ENCODE measurements at places on chromosomes 13 and 19. TPM values are rescaled to one million over a fixed set of nuclear protein-coding genes. Genes with fewer than 3 reads are reported as not detected.

Gene FAM216B
- total RNA-seq: not detected

- no peak overlapping the region for H3K27ac ChIP-seq
- no peak overlapping the region for H3K4me3 ChIP-seq
- H3K36me3 ChIP-seq: no peaks in the 10 kb centered on the region
- H3K27me3 ChIP-seq: no peaks in the 10 kb centered on the region
- DNase-seq: no peak
- H3K4me1 ChIP-seq: no peaks in the 10 kb centered on the region
Observed at GRCh38 chr19:7104747-7105447, 35.4 kb downstream of the ZNF557 start.

- H3K36me3 ChIP-seq: no peaks in the 10 kb centered on the region
- H3K4me1 ChIP-seq: no peaks in the 10 kb centered on the region
- H3K27me3 ChIP-seq: no peaks in the 10 kb centered on the region
- no peak overlapping the region for H3K27ac ChIP-seq
- no peak for DNase-seq
Observed at GRCh38 chr13:97797553-97797952, 155.9 kb upstream of the IPO5 start.

Gene LATS2
- 44.1 TPM for total RNA-seq

GRCh38 chr19:49058562-49058961 is 1.0 kb upstream of the CGB7 start:
- no peak for DNase-seq
- peaks cover 19% of the 10 kb centered on the region for H3K4me1 ChIP-seq
- no peaks in the 10 kb centered on the region for H3K36me3 ChIP-seq
- no peak overlapping the region for H3K4me3 ChIP-seq
- H3K27ac ChIP-seq: no peak overlapping the region

Gene SLC17A7
- 0.69 TPM for total RNA-seq
